ENCODE measurements at places on chromosomes 1 and 21.

- no peak for DNase-seq
Measured at GRCh38 chr1:83934550-83934949, 64.4 kb downstream of the TTLL7 start.

DNA sequence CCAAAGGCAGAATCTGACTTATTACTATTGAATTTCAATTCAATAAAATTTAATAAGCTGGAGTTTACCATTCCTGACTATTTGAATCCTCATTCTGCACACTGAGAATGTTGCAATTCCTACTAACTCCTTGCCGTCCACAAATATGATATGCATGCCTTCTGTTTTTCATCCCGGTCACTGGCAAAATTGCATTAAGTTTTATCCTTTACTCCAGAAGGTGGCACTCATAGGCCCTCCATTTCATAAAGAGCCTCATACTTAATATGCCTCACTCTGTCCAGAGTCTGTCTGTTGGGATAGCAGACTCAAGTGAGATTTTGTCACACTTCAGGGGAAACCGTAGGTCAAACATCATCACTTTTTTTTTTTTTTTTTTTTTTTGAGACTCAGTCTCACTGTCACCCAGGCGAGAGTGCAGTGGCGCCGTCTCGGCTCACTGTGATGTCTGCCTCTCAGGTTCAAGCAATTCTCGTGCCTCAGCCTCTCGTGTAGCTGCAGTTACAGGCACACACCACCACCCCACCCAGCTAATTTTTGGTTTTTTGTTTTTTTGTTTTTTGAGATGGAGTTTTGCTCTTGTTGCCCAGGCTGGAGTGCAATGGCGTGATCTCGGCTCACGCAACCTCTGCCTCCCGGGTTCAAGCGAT is 27.3 kb downstream of the F11R start:
- peak; percentile 47 for DNase-seq

DNA sequence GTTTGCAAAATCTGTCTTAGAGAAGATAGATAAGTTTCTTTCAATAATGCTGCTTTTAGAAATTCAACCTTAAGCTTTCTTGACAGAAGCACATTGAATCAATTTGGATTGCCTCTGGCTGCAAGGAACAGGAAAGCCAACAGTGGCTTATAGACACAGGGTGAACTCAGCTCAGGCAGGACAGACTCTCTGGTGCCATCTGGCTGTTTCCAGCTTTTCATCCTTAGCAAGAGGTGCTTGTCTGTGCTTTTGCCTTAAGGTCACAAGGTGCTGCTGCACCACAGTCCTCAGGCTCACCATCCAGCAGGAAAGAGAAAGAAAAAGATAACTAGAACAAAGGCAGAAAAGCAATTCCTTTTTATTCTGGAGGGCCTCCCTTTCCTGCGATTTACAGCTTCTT is 93.7 kb upstream of the ETS2 start:
- peak; percentile 51 for DNase-seq

GRCh38 chr1:154408174-154408777 is 3.1 kb downstream of the IL6R start:
- DNase-seq: no peak

DNA sequence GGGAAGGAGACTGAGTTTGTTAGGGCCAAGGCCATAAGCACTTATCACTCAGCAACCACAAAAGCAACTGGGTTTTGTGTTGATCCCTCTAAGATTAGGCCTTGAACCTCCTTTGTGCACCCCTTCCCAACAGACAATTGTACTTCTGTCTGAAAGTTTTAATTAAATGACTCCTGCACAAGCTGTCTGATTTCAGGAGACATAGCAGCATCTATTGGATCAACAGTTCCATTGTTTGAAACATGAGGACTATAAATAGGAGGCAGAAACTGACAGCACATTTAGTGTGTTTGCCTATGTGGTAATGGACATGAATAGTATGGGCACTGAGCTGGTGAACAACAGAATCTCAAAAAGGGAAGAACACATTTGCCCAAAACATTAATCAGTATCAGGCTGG is 167.3 kb upstream of the KCNJ6 start:
- no peak for DNase-seq

GRCh38 chr1:50975436-50975835 is 5.4 kb downstream of the CDKN2C start:
- no peak for DNase-seq

- DNase-seq: no peak
Measured at GRCh38 chr1:15808955-15809354, 1.5 kb upstream of the UQCRHL start.

DNA sequence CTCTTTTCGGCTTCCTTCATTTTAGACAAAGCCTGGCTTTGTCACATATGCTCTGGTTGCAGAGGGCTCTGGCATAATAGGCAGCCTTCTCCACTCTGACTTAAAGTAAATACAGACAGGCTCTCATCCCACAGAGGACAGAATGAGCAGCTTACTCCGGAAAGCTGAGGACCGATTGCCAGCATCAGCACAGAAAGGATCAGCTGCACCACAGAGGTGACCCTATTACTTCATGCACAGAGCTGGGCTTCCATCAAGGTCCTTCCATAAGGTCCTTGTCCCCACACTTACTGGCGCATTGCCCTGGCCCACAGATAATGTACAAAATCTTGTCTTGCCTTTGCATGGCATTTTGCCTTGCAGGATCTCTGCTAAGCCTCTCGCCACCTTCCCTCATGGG is 67.6 kb downstream of the SEC16B start:
- DNase-seq: no peak

- peak; percentile 66 for DNase-seq
Measured at GRCh38 chr1:109886827-109887226, 23.8 kb upstream of the CSF1 start.

DNA sequence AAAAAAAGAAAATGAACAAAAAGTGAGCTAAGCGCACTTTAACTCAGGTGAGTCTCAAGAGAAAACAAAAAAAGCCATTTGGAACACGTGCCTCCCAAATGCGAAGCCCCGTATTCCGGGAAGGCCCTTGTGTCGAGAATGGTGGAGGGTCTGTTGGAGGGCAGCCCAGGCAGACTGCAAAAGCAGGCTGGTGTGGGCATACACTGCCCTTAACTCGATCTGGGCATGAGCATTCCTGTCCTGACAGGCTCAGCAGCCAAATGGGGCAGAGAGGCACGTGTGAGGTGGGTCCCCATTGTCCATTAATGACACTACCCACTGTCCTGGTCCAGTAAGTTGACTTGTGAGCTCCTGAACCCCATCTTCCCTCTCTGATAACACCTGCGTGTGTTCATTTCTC is 57.7 kb downstream of the EVA1C start:
- DNase-seq: no peak
